Muscle of arm (tissue), 14 donors: ENCODE measurements at places on chromosomes 12 and 14. TPM values are rescaled to one million over a fixed set of nuclear protein-coding genes. Genes with fewer than 3 reads are reported as not detected.

Gene OASL
- polyA plus RNA-seq = not detected

Gene RCOR1
- 32.5 TPM for polyA plus RNA-seq

Gene MANSC4
- not detected for polyA plus RNA-seq

Gene FAM177A1
- polyA plus RNA-seq = 52.3 TPM

Gene PLCZ1
- not detected for polyA plus RNA-seq

Gene COX8C
- 0.38 TPM for polyA plus RNA-seq

Gene SMIM41
- polyA plus RNA-seq = not detected

Gene NOVA1
- 14.1 TPM for polyA plus RNA-seq

Gene RNU6-7
- polyA plus RNA-seq = not detected

Gene UBE3B
- 29.9 TPM for polyA plus RNA-seq

Gene MYF5
- 42.3 TPM for polyA plus RNA-seq

Gene GPR137C
- 5.0 TPM for polyA plus RNA-seq

Gene MYF6
- polyA plus RNA-seq = 112 TPM

Gene RNASE1
- polyA plus RNA-seq = 179 TPM

Gene SOX5
- 2.5 TPM for polyA plus RNA-seq

Gene IFI27
- 5.3 TPM for polyA plus RNA-seq

Gene CLEC9A
- polyA plus RNA-seq = 0.23 TPM

Gene CFAP54
- polyA plus RNA-seq = 0.41 TPM

Gene SDR9C7
- 0.47 TPM for polyA plus RNA-seq

Gene MYO1A
- 0.05 TPM for polyA plus RNA-seq

Gene HOXC6
- 4.6 TPM for polyA plus RNA-seq

Gene TCL1B
- polyA plus RNA-seq = not detected

Gene ACTR10
- 79.6 TPM for polyA plus RNA-seq

Gene SERPINA3
- polyA plus RNA-seq = 1.5 TPM
